Activated CD8-positive, alpha-beta T cell treated with anti-CD3 and anti-CD28 coated beads, Interleukin-2, amount 10 ng/mL, durations not matched to agents 7 days and 5 days (primary cell): ENCODE measurements at places on chromosomes 1 and 21. TPM values are rescaled to one million over a fixed set of nuclear protein-coding genes. Genes with fewer than 3 reads are reported as not detected.

DNA sequence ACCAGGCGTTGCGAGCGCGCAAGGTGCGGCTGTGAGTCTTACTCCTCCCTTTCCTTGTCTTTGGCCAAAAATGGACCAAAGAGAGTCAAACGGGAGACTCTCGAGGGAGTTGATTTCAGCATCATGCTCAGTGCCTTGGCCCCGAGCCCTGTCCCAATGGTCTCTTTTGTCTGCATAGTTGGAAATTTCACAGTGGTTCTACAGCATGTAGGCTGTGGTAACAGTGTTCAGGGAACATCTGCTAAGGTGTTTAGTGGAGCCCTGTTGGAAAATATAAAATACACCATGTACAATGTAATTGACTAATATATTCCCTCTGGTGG, 2.7 kb downstream of the CACNA1E start:
- DNase-seq: no peak

- DNase-seq: no peak
Observed at GRCh38 chr1:8283058-8283884, 34.6 kb upstream of the SLC45A1 start.

TINAGL1 gene
- not detected for total RNA-seq

DNA sequence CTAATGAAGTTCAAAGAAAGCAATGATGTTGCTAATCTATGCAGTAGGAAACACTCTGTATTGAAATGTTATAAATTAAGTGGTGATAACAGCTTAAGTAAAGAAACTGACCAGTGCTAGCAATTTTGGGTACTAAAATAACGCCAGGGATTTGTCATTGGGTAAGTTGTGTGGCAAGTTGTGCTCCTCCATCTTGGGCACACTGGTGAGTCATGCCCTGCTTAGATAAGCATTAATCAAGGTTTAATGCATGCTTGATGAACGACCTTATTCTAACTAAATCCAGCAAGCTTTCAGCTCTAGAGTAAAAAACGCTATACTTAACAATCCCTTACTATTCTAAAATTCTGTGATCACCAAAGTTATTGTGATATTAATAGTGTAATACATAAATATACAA, 25.2 kb downstream of the VAMP4 start:
- no peak for DNase-seq

DNA sequence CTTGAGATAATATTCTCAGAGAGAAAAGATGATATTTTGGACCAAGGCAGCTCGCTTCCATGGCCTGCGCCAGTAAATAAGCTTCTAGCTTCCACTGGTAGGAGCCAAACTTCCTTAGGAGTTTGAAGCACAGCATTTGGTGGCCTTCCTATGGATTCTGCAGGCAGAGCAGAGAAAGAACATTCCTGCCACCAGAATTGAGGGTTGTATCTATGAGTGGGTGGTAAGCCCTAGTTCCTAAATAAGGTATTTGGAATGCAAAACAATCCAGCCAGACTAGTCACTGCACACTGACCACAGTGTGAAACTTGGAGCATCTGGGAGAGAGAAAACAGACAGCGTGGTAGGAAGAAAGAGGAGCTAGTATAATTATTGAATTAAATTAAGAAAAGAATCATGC, 54.1 kb upstream of the BCAR3 start:
- no peak for DNase-seq

GRCh38 chr1:1967151-1967550, 36.4 kb downstream of the CFAP74 start:
- no peak for DNase-seq

- DNase-seq: no peak
Observed at GRCh38 chr21:34792504-34793089, 123.8 kb downstream of the CLIC6 start.

- DNase-seq: peak; percentile 77
Observed at GRCh38 chr1:54488065-54488750, 59.8 kb upstream of the ACOT11 start.

DNA sequence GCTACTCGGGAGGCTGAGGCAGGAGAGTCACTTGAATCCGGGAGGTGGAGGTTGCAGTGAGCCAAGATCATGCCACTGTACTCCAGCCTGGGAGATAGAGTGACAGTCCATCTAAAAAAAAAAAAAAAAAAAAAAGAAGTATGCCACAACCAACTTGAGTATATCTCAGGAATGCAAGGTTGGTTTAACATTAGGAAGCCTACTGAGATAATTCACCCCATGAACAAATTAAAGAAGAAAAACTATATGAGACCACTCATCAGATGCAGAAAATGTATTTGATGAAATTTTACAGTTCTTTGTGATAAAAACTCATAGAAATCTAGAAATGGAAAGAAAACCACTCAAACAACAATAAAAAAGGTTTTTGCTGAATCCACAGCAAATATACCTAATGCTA, 373.8 kb downstream of the LMO4 start:
- DNase-seq: no peak

GRCh38 chr1:15312626-15313411, 65.8 kb downstream of the FHAD1 start:
- DNase-seq: no peak

- no peak for DNase-seq
Observed at GRCh38 chr1:206821493-206821892, 43.9 kb upstream of the IL20 start.

GJB5 gene
- total RNA-seq: not detected

- DNase-seq: no peak
Observed at GRCh38 chr1:34695580-34695979, 59.3 kb upstream of the GJB5 start.

KCNJ15 gene
- total RNA-seq: not detected

DNA sequence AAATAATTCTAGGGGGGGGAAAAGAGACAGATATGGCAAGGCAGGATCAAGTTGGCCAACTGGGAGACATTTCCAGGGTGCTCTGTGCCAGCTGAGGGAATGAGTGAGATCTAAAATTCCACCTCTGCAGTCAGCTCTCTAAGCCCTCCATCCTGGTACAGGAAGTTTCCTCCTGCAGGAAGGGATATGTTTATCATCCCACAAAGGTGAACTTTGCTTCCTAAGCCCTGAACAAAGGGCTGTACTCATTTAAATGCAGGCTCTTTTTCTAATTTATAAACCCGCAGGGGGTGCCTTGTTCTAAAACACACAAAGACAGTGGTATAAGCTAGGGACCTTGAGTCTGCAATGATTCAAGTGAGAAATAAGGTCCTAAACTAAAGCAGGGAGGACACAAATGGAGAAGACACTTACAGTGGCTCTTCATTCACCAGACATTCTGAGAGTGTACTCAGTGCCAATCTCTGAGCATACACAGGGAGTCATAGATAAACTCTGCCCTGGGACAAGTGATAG, 3.6 kb upstream of the TNFSF4 start:
- DNase-seq: no peak

DNA sequence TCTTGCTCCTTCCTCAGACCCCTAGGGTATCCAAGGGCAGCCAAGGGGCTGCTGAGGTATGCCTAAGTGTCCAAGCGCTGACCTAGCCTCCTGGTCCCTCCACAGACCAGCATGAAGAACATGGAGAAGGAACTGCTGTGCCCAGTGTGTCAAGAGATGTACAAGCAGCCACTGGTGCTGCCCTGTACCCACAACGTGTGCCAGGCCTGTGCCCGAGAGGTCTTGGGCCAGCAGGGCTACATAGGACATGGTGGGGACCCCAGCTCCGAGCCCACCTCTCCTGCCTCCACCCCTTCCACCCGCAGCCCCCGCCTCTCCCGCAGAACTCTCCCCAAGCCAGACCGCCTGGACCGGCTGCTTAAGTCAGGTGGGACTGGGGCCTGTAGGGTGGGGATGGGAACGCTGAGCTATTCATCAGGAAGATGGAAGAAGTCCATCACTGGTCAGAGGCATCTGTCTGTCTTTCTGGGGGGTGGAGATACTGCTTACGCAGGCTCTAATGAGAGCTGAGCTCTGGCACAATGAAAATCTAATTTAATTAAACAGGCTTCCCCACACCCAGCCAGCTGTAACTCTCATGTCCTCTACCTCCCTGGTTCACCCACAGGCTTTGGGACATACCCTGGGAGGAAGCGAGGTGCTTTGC, 1.8 kb downstream of the TRIM46 start:
- DNase-seq: no peak

GRCh38 chr1:194369060-194369459, 1182.6 kb upstream of the B3GALT2 start:
- no peak for DNase-seq

DNA sequence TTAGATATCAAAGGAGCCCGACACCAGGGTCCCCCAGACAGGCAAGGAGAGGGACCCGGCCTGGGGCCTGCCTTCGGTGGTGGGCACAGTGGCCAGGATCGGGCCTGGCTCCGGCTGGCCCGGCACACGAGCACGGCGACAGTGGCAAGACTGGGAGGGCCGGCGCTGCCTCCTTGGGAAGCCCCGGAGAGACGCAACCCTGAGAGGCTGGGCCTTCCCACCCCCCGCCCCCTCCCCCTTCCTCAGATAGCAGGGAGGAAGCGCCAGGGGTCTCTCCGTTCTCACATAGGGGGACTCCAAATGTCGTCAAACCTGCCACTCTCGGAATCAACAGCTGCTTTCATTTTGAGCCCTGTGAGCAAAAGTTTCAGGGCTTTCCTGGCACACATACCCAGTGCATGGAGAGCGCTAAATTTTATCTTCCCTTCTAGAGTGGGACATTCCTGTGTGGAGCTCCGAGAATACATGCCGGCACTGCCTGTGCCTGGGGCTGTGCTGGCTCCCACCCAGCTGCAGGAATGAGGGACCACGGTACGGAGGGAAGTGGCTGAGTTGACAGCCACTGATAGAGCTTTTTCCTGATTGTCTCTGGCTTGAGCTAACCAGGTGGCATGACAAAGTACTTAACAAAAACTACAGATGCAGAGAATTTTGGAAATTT, 62.4 kb downstream of the CD247 start:
- DNase-seq: peak; percentile 56

IPO9 gene
- total RNA-seq: 58.1 TPM
